AG08395 (cell line): ENCODE measurements at places on chromosomes 2 and 18.

DNA sequence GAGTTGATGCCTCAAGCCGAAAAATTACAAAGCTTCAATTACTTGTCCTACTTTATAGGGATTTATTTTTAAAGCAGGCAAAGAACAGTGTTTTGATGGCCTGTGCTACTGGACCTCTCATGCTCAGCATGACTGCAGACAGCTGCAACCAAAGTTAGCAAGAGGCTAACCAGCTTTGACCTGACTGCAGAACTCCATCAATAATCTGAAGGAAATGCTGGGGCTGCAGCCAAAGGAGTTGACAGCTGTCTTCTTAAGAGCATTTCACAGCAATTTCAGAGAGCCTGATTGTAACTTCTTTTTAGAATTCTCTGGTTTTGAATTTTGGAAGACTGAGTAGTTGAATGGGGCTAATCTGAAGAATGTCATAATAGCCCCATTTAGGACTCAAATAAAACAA lies 46.5 kb upstream of the SESTD1 start:
- DNase-seq = no peak

GRCh38 chr2:17495590-17495989 lies 22.6 kb downstream of the RAD51AP2 start:
- DNase-seq = no peak

- no peak for DNase-seq
These were observed 122.0 kb downstream of the WDSUB1 start for GRCh38 chr2:159164457-159164911.

GRCh38 chr18:12803069-12803936 lies 80.7 kb downstream of the PTPN2 start:
- no peak for DNase-seq

DNA sequence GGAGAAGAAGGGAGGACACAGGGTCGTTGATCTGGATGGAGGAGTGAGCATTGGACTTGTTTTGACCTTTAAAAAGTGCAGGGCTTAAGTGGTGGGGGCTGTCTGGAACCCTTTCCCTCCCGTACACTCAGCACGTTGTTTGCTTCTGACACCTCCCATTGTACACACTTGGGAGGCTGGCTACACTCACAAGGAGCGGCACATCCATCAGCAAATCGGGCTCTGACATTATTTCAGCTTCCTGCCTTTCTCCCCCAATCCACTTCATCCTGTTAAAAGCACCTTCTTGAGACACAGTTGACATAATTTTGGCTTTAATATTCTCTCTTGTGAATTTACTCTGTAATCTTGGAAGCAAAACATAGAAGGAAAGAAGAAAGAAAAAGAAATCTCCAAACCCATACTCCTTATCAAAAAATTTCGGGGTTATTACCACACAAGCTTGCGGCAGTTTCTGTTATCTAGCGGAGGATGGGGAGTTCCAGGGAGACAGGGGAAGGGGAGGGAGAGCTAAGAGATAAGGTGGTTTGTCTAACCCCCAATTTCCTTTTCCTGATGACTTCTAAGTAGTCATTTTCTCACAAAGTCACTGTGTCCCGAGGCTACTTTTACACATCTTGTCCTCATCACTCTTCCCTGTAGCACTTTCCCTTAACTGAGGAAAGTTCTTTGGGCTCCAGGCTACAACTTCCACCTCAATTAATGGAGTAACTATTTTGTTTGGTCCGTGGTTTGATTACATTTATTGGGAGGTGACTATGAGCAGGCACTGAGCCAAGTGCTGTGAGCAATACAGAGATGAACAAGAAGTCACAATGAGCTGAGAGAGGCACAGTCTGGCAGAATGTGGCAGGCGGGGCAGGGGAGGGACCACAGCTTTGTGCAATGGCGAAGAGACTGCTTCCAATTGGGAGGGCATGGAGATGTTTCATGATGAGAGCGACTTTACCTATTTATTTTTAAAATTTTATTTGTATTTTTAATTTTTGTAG lies 240.1 kb upstream of the MEX3C start:
- no peak for DNase-seq

DNA sequence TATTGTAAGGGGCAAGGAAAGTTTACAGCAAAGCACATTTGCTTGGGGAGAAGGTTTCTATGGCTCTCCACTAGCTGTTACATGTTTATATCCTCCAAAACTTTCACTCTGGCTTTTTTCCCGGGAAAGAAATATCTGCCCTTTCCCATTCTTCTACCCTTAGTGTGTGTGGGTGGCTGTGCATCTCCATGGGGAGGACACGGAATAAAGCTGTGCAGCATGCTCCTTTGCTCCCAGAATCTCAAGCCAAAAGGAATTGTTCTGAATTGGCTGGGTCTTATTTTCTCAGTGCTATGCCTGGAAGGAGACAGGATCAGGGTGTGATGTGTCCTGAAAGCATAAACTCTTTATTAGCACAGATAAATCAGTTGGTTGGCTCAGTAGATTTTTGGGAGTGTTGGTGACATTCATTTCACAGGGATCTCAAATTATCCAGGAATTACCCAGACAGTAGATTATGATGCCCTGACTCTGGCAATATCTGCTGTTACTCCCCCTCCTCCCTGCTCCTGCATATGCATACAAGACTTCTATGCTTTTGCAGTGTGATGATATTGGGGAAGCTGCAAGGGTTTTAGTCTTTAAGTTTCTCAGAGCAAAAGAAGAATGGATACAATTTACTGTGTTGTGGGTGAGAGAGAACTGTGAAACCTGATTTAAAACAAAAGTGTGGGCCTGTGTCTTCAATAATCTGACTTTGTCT lies 63.1 kb downstream of the PARD3B start:
- DNase-seq = peak; percentile 62

DNA sequence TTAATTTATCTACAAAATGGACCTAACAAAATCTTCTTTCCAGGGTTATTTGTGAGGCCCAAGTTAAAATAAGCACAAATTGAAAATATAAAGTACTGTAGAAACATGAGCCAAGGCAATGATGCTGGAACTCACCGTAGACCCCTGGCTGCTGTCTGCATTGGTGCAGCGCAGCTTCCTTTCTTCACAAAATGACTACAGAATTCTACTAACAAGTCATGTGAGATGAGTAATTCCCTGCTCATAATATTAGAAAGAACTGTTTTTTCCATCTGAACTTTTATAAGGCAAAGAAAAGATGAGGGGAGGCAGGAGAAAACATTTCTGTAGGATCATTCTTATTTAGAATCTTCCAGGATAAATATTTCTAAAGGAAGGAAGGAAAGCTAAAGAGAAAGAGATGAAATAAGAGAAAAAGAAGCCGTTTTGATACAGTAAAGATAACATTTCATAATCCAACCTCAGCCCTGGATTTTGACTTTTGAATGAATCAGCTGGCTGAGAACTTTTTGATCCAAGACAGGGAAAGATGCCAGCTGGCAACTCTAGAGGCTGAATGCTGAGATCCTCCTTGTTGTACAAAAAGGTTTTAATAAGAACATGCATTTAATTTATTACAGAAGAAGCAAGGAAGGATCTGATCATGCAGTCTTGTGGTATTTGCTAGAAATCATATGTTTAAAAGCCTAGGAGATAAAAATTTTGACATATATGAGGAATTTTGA lies 183.9 kb upstream of the KLHL14 start:
- no peak for DNase-seq

DNA sequence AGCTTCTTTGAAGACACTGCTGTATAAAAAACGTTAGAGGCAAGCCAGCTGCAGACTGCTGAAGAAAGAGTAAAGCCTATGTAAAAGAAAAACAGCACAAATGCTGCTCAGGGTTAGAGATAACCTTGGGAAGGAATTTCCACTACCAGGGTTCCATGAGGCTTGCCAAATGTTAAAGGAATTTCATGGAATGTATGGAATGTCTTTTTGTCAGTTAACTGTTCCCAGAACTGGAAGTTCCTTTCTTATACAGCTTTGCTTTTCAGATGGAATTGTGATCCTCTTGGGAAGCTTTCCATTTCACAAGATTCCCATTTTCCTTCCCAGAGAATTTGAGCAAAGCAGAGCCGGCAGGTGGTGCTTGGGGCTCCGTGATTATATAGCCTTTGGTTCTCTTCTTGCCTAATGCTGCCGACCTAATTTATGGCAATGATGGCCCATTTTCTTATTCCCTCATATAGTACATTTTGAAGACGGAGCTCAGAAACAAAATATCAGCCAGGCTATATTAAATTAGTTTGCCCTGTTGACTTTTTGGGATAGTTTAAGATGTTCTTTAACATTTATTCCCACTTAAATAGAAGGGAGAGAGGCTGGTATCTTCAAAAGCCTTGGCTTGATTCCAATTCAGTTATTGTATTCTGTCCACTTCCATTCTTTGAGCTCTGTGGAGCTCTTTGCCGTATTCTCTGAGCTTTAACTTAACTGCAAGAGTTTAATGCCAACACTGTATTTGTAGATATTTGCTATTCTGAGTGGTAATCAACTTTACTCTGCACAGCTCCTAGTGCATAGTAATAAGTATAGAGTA lies 162.3 kb downstream of the PHLPP1 start:
- DNase-seq = peak; percentile 40

DNA sequence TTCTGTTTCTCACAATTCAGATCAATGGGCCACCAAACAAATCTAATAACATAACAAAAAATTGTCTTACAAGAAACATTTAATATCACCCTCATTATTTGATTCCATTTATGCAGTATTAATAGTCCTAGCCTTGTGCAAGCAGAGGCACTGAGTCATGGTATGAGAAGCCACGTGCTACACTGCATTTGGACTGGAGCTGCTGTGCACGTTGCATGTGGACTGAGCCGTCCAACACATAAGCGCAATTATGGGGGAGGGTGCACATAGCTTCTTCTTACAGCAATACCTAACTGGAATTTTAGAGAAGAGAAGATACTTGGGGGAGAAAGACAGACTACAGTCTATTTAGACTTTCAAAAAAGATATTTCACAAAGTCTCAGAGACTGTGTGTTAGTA lies 329.6 kb upstream of the ID2 start:
- DNase-seq = no peak

DNA sequence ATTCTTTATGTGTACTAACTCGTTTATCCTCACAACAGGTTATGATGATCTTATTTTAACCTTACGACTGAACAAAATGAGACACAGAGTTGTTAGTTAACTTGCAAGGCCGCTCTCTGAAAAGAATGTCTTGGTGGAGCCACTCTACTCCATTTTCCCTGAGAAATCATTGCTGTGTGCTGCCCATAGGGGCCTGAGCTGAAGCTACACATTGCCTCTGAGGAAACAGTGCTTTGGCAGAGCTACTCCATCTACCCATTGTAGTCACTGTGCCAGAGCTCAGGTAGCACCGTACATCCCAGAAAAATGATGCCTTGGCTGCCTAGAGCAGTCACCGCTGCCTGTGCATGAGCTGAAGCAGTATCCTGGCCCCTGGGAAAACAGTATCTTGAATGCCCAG lies 61.6 kb downstream of the GULP1 start:
- no peak for DNase-seq

DNA sequence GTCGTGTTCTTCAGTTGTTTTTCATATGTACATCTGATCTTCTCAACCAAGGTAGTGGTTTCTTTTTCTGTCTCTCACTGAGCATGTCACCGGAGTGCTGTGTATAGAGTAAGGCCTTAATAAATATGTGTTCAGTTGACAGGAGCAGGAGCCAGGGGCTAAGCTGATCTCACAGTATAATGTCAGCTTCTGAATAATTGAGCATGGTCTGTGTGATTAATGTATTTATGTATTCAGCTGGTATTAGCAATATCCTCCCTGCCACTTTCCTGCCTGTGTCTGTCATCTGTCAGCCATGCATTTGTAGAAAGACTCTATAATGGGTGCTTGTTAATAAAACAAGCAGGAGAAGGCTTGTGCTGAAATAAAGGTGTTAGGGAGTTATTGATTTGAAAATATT lies 198.9 kb downstream of the ADCYAP1 start:
- no peak for DNase-seq

DNA sequence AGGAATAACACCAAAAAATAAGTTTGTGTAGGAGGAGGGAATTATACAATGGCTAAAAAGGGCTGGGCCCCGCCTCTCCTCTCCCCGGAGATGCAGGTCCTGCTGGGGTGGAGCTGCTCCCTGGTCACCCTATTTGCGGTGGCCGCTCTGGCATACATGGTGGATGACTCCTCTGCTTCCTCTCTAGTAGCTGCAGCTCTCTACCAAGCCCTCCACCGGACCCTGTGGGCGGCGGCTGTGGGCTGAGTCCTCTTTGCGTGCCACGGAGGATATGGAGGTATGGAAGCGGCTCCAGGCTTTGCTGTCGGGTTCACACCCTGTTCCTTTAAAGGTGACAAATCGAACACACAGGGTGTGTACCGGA lies 77.1 kb upstream of the SEC11C start:
- DNase-seq = no peak

DNA sequence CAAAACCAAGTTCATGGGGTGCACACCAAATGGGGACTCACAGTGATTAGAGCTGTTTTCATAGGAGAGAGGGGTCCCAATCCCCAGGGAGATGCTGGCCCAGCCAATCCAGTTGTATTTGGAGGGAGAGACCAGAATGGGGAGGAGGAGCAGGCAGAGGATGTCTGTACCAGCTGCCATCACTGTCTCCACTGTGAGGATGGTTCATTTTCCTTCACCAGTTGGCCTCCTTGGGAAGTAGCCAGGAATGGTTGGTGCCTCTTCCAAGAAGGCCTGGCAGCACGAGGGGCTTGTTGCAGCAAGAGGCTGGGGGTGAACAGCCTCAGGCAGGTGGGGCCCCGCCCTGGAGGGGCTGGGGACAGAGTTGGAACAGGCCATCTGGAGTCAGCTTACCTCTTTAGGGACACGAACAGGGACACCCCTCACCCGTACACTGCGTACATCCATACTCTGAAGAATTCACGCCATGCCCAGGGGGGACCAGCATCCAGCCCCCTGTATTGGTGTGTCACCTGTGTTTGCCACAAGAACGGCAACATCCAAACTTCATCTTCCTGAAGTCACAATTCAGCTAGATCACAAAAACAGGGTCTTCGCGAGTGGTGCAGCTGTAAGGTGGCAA lies 161.7 kb upstream of the ZNF236 start:
- DNase-seq = no peak

DNA sequence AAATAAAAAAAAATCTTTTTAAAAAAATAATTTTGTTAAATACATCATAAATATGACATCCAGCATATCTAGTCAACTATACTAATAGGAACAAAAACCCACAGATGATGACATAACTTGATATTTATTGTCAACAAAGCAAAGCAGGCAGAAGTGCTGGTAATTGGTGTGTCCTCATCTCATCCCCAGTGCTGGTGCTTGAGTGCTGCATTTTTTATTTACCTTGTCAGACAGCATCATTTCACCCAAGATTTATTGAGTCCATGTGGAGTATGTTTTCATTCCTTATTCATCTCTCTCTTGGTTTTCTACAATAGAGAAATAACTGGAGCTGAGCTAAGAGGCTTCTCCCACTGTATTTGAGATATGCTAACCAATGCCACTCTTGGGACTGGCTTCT lies 191.6 kb upstream of the SLC14A2 start:
- peak; percentile 12 for DNase-seq

- no peak for DNase-seq
These were observed 284.6 kb upstream of the LRP1B start for GRCh38 chr2:142415461-142415860.
